A549 treated with AZD2906 at 1 μM for 4 hours (cell line): ENCODE measurements at places on chromosomes 2 and 18. TPM values are rescaled to one million over a fixed set of nuclear protein-coding genes. Genes with fewer than 3 reads are reported as not detected.

The DPP10 gene
- not detected in 5 replicates for total RNA-seq

The MRPL30 gene
- 29.9 to 59.1 TPM (median 30.5 TPM) in 5 replicates for total RNA-seq

The C1GALT1C1L gene
- 1.5 to 2.6 TPM (median 2.4 TPM) in 5 replicates for total RNA-seq

The CD8A gene
- 0.18 to 0.55 TPM (median 0.24 TPM) in 5 replicates for total RNA-seq

The SOX11 gene
- total RNA-seq: not detected in 5 replicates

The CHRNA1 gene
- not detected in 5 replicates for total RNA-seq

The CROCC2 gene
- not detected in 5 replicates for total RNA-seq

The MC4R gene
- total RNA-seq: not detected in 5 replicates

The EPAS1 gene
- 86.6 to 106 TPM (median 97.0 TPM) in 5 replicates for total RNA-seq

The ITGB1BP1 gene
- total RNA-seq: 166 to 178 TPM (median 173 TPM) in 5 replicates

The NOP58 gene
- total RNA-seq: 104 to 131 TPM (median 108 TPM) in 5 replicates

The HDLBP gene
- 247 to 274 TPM (median 250 TPM) in 5 replicates for total RNA-seq

The MC5R gene
- 0.03 to 0.06 TPM (median 0.05 TPM) in 3 of 5 replicates, not detected in the others for total RNA-seq

The CENPA gene
- total RNA-seq: 46.5 to 51.7 TPM (median 50.2 TPM) in 5 replicates

The CAPN14 gene
- total RNA-seq: 0.01 to 0.04 TPM (median 0.03 TPM) in 5 replicates

The CRYGA gene
- not detected in 5 replicates for total RNA-seq

The GREB1L gene
- total RNA-seq: 3.1 to 5.9 TPM (median 5.3 TPM) in 5 replicates

The ZFP36L2 gene
- total RNA-seq: 35.1 to 46.2 TPM (median 43.7 TPM) in 5 replicates

The SLC9A4 gene
- not detected in 5 replicates for total RNA-seq

The SRBD1 gene
- total RNA-seq: 7.9 to 10.5 TPM (median 7.9 TPM) in 5 replicates

The LIMS2 gene
- 5.8 to 10.2 TPM (median 7.8 TPM) in 5 replicates for total RNA-seq

The GALNT5 gene
- total RNA-seq: 1.6 to 2.3 TPM (median 1.8 TPM) in 5 replicates

The RTP5 gene
- not detected in 5 replicates for total RNA-seq

The NYAP2 gene
- total RNA-seq: 0.02 TPM in 2 of 5 replicates, not detected in the others

The CCBE1 gene
- total RNA-seq: 7.9 to 12.9 TPM (median 12.0 TPM) in 5 replicates

The LRRFIP1 gene
- total RNA-seq: 70.7 to 102 TPM (median 84.2 TPM) in 5 replicates

The BCS1L gene
- total RNA-seq: 42.2 to 52.1 TPM (median 47.6 TPM) in 5 replicates

The CRIM1 gene
- total RNA-seq: 127 to 174 TPM (median 164 TPM) in 5 replicates

The MARCHF4 gene
- total RNA-seq: 21.4 to 26.2 TPM (median 24.2 TPM) in 5 replicates

The ABCG5 gene
- not detected in 5 replicates for total RNA-seq

The ASXL3 gene
- not detected in 5 replicates for total RNA-seq

The FAM228B gene
- total RNA-seq: 0.92 to 2.1 TPM (median 1.8 TPM) in 5 replicates

The CREG2 gene
- 6.2 to 12.4 TPM (median 10.5 TPM) in 5 replicates for total RNA-seq

The SERPINB3 gene
- 0.06 to 0.14 TPM (median 0.09 TPM) in 5 replicates for total RNA-seq

The EN1 gene
- total RNA-seq: 0.63 to 0.99 TPM (median 0.92 TPM) in 5 replicates

The APLF gene
- 0.48 to 0.61 TPM (median 0.56 TPM) in 5 replicates for total RNA-seq

The RAX gene
- 0.01 TPM in 1 of 5 replicates, not detected in the others for total RNA-seq

The LYPD1 gene
- 13.7 to 20.5 TPM (median 15.7 TPM) in 5 replicates for total RNA-seq

The GPR35 gene
- total RNA-seq: 0.24 to 1.1 TPM (median 0.77 TPM) in 5 replicates

The LRRC30 gene
- not detected in 5 replicates for total RNA-seq

The EGR4 gene
- total RNA-seq: 0.19 to 0.32 TPM (median 0.25 TPM) in 5 replicates

The CNRIP1 gene
- 1.3 to 2.1 TPM (median 1.6 TPM) in 5 replicates for total RNA-seq

The FEV gene
- total RNA-seq: not detected in 5 replicates

The TMEM169 gene
- 0.22 to 0.37 TPM (median 0.29 TPM) in 5 replicates for total RNA-seq

The SKOR2 gene
- not detected in 5 replicates for total RNA-seq

The CKAP2L gene
- total RNA-seq: 11.8 to 19.1 TPM (median 13.9 TPM) in 5 replicates

The LIMS3 gene
- not detected in 5 replicates for total RNA-seq

The SNTG2 gene
- not detected in 5 replicates for total RNA-seq

The KCNK3 gene
- 0.49 to 0.90 TPM (median 0.77 TPM) in 5 replicates for total RNA-seq

The FOXD4L1 gene
- 0.20 to 0.57 TPM (median 0.35 TPM) in 5 replicates for total RNA-seq

The IL37 gene
- total RNA-seq: not detected in 5 replicates
